Stimulated activated CD8-positive, alpha-beta memory T cell treated with anti-CD3 and anti-CD28 coated beads, Interleukin-4, amount 100 ng/mL, for 1 hour (primary cell): ENCODE measurements at places on chromosomes 5 and 9.

DNA sequence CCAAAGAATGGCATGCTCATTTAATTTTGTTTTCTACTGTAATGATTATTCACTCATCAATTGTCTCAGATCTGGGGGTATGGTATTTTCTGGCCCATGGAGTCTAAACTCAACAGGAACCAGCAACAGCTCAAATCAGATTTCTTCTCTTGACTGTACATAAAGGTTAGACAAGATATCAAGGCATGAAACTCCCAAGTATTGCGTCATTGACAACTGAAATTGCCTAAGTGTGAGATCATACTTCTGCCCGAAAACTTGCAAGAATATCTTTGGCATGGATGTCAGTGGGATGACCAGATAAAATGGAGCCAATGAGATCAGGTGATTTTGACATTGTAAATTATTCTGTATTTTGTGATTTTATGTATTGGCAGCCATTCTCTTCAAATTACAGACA lies 141.7 kb upstream of the STK32A start:
- no peak for DNase-seq

DNA sequence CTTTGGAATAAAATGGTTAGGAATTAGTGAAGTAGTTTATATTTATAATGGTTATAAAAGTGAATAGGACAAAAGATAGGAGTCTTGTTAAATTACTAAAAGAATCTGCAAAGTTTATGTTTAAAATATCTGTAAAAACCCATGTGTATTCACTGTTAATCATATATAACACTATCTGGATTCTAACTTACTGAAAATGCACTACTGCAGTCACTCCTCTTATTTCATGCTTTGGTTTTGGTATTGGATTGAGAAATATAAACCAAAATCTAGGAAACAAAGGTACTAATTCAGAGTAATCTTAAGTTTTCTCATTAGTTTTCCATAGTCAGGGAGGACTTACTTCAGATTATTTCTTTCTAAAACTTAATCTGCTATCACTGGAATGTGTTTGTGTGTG lies 49.5 kb downstream of the ST8SIA4 start:
- no peak for DNase-seq

DNA sequence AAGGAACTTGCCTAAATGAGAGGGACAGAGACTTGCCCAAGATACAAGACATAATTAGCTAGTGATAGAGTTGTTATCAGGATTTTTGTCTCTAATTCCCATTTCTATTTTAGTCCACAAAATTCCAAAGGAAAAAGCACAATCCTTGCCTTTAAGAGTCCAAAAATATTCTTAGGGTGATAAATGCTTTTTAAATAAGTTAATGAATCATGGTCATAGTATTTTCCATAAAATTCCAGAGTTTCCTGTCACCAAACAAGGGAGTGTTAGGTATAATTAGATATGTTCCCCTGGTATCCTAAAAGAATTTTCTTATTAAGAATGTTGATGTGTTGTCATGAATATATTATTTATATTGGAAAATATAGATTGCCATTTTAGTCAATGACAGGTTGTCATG lies 21.8 kb upstream of the CEP72 start:
- DNase-seq: no peak

DNA sequence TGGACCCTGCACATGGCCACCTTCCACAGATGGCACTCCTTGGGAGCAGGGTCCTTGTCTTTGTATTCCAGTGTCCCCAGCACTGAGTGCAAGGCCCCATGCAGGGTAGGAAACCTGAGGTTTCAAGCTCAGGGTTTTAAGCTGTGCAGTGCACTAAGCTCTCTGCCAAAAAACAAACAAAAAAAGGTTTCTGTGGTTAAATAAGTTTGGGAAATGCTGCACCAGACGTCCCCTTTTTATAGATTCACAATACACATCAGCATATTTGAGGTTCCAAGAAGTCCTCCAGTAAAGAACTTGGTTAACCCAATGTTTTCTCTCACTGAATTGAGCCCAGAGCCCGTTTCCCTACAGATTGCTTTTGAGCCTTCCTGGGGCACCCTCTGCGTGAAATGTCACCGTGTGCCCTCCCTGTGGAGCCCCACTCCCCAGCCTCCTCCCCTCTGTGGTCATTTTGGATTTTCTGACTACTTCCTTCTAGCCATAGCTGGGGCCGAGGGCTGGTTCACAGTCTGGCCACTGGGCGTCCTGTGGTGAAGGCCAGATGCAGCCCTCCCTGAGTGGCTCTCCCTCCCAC lies 17.1 kb downstream of the DELE1 start:
- DNase-seq: no peak

DNA sequence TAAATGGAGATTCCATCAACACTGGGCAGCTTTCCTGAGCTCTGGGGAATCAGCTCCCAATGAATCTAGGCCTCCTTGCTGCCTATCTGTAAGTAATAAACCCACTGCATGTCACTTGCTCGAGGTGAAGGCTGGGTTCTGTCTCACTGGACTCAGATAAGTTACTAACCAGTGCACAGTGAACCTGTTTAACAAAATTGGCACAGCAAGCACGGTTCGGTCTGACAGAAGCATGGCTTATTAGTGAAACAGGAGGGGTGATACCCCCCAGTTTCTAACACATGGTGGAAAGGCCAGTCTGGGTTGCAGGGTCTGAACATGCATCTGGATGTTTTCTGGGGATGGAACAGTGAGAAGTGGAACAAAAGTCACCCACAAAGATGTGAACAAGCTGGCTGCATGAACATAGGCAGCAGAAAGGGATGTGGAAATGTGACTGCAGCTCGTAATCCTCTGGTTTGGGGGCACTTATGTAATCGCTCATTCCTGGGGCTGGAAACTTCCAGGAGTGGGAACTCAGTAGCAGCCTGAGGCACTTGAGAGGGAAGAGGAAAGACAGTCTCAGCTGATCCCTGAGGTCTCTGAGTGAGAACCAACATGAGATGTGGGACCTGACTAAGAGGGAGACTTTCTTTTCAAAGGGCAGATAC lies 37.7 kb downstream of the UGT3A2 start:
- DNase-seq: no peak

DNA sequence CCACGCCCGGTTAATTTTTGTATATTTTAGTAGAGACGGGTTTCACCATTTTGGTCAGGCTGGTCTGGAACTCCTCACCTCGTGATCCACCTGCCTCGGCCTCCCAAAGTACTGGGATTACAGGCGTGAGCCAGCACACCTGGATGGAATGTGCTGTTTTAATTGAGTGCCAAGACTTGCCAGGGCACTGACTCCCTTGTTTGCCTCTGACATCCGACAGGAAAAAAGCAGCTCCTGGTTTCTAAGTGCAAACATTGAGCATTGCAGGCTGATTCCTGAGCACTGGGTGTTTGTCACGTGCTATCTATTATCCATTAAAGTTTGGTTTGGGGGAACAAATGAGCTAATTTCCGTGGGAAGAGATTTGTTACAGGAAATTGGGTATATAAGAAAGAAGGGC lies 70.6 kb upstream of the CKMT2 start:
- no peak for DNase-seq

DNA sequence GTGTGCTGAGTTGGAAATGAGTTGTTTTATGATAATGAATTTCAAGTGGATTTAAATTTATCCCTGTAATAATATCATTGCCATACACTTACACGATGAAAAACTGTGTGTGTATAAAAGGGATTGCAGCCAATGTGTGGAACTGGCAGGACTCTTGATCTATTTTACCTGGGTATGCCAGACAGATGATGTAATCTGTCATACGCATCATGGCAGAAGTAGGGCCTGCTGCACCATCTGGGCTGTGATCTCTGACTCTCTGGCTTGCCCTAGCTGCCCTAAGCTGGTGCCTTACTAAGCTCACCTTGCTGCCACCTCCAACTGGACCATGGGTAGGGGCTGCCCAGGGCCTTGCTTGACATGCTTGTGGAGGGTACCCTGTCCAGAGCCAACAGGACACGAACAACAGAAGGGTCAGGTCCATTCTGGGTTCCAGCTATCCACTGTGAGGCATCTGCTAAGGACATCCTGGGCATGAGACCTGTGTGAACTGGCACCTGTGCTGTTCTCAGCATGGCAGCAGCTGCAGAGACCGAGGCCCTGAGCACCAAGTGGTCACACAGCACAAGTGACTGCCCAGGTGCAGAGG lies 184.2 kb downstream of the FSTL4 start:
- DNase-seq: no peak

DNA sequence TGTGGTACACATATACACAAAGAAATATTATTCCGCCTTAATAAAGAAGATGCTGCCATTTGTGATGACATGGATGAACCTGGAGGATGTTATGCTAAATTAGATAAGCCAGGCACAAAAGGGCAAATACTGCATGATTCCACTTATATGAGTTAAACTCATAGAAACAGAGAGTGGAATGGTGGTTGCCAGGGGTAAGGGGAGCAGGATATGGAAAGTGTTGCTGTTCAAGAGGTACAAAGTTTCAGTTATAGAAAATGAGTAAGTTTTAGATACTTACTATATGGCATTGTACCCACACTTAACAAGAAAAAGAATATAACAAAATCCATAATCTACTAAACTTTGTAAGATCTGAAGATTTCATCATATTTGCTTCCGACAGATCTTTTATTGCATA lies 252.2 kb downstream of the SYK start:
- DNase-seq: no peak

GRCh38 chr9:69785757-69786156 lies 25.9 kb upstream of the PTAR1 start:
- no peak for DNase-seq

DNA sequence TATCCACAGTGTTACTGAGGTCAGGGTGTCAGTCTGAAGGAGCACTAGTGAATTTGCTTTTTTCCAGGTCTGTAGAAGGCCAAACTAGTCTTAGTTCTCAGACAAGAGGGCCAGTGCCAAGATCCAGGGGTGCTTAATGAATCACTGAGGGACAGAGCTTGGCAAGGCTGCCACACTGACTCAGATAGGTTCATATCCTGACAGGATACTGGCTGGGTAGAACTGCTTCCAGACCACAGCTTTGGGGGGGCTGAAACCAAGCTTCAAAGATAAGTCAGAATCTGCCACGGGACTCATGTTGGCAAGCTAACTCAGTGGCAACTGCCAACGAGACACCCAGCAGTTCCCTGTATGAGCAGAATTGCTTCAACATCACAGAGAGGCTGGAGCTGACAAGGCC lies 1125.4 kb downstream of the EFNA5 start:
- DNase-seq: no peak

- DNase-seq: no peak
These were observed 38.9 kb downstream of the EFNA5 start for GRCh38 chr5:107631805-107632362.

GRCh38 chr5:142495531-142495930 lies 170.7 kb upstream of the SPRY4 start:
- DNase-seq: no peak

GRCh38 chr9:123003466-123003865 lies 30.0 kb upstream of the GPR21 start:
- DNase-seq: no peak

DNA sequence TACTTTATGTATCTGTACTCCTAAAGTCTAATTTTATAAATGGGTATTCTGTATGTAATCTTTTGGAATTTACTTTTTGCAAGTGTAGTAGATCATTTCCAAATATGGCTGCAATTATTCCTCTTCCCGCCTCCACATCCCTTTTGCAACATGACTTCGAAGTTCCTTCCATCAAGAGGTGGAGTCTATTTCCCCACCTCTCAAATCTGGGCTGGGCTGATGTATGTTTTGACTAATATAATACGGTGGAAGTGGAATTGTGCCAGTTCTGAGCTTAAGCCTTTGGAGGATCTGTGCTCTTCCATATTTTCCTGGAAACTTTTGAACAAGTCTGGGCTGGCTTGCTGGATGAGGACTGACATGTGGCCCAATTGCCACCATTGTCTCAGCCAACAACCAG lies 155.9 kb downstream of the FGF18 start:
- no peak for DNase-seq

DNA sequence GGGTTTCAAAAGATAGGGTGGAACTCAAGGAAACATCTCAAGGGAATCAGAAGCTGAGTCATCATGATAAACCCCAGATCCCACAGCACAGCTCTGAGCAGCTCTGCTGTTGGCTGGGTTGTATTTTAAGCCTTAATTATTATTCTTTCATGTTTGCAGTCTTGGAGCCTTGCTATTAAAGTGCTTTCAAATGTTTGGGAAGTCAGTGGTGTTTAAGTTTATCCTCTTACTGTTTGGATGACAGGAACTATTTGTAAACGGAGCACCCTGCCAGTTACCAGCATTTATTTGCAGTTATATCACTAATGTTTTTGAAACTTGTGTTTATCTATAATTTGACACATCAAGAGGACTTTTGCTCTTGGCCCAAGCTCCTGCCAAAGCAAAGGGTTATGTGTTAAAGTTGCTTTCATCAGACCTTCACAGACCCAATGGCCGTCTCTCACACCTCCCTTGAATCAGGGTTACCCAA lies 141.1 kb upstream of the SPDL1 start:
- DNase-seq: no peak
